ENCODE measurements at places on chromosomes 6 and 20. TPM values are rescaled to one million over a fixed set of nuclear protein-coding genes. Genes with fewer than 3 reads are reported as not detected.

DNA sequence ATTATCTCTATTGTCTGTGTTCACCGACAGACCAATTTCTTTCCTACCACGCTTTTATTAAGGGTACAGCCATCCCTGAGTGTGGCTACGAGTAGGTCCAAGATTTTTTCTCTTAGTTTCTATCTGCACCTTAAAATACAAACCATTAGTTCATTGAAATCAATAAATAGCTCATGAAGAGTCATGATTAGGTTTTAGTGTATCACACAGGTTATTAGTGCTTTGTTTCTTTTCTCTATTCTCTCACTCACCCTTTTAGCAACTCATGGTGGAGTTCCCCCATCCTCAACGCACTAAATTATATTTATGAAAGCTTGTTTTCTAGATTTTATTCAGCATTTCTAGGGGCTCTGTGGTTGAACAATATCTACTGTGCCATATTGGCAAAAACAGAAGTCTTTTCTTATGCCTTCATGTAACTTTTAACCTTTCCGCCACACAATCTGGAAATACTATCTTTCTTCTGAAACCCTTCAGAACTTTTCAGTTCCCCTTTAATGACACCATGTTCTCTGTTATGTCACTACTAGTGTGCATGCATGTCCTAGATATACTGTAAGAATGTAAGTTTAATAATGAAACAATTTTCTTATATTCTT lies 128.2 kb upstream of the LAMA2 start:
- DNase-seq = no peak

KIAA0408 gene
- total RNA-seq = 2.9 TPM

SYNDIG1 gene
- 0.05 TPM for total RNA-seq

PSORS1C2 gene
- total RNA-seq = not detected

DNA sequence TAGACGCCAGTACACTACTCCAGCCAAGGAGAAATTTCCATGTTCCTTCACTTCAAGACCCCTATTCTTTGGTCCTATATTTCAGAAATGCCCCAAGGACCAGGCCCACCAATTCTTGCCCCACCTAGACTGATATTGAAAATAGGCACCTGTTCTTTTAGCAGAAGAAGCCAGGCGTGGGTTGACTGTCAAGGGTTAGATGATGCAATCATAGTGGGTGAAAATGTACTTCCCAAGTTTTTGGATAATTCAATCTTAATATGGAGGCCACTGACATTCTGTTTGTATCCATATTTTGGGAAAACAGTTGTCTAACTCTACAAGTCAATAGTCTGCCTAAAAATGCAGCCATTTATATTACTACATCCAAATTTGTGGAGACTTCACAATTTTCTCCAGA lies 21.0 kb upstream of the SNAP91 start:
- DNase-seq = no peak

GRCh38 chr6:27187231-27188060 lies 60.1 kb upstream of the PRSS16 start:
- no peak for DNase-seq

- no peak for DNase-seq
Measured at GRCh38 chr20:31718952-31719643, 3.6 kb downstream of the BCL2L1 start.

- DNase-seq = no peak
Measured at GRCh38 chr20:57386762-57387161, 4.4 kb upstream of the RBM38 start.

GRCh38 chr6:22145823-22146677 lies 150.8 kb downstream of the PRL start:
- DNase-seq = peak; percentile 79

DNA sequence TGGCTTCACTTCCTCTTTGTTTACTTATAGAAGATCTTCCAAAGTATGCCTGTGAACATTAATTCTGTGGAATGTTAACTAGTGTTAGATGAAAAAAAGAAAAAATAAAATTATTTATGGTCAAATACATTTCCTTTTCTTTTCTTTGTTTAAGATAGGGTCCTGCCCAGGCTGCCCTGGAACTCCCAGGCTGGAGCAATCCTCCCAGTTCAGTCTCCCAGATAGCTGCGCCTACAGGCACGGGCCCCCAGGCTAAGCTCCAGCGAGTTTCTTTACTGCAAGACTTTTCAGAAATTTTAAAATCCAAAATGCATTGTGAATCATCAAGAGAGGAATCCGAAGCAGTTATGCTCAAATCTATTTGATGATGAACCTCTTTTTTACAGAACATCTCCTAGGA lies 39.3 kb upstream of the IL20RA start:
- no peak for DNase-seq

- no peak for DNase-seq
Measured at GRCh38 chr6:16630026-16630643, 131.1 kb downstream of the ATXN1 start.

DNA sequence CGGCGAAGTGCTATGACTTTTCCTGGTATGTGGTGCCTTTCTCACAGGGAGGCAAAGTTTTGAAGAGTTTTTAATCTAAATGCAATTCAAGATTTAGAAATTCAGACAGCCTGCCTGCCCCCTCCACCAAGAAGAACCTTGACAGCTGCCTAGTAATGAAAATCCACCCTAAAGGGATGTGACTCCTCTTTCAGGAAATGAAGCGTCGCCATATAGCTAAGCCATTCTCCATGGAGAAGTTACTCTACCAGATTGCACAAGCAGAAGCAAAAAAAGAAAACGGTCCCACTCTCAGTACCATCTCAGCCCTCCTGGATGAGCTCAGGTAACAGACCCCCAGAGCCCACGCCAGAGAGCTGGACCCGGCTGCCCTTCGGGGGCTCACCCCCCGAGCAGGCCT lies 150.1 kb downstream of the DTNBP1 start:
- no peak for DNase-seq

DNA sequence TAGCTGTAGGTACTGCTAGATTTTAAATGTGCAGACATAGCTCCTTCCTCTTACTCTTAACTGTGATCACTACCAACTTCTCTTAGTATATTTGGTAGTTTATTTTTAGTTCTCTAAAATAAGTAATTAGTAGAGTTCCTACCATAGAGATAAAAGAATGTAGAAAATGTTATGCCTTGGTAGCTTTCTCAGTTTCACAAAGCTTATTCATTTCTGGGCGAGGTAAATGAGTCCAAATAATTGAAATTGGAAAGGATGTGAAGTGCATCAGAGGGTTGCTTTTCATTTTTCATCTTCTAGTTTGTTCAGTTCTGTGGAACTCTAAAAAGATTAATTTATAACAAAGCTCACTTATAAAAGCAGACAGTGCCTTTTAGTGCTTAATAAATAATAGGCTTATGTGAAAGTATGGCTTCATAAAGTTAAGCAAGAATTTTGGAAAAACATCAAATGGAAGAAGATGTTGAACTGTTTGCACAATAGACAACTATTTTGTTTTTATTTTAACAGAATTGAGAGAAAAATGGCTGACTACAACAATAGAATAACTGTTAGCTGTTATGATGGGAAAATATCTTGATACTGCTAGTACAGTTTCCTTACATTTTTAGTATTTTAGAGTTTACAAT lies 303.7 kb downstream of the UTRN start:
- no peak for DNase-seq

ME1 gene
- not detected for total RNA-seq

SLPI gene
- total RNA-seq = not detected

DNA sequence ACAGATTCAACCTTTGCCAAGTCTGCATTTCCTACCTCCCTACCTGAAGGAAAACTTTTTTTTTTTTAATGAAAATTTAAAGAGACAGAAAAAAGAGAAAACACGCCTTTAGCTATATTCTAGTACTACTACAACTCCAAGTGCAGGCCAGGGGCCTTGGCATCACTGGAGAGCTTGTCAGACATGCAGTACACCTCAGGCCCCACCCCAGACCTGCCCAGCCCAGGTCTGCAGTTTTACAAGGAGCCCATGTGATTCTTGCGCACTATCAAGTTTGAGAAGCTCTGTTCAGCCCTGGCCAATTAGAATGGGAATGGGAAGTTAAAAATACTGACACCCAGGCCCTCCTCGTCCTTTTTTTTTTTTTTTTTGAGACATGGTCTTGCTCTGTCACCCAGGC lies 85.0 kb downstream of the NFATC2 start:
- DNase-seq = no peak

DNA sequence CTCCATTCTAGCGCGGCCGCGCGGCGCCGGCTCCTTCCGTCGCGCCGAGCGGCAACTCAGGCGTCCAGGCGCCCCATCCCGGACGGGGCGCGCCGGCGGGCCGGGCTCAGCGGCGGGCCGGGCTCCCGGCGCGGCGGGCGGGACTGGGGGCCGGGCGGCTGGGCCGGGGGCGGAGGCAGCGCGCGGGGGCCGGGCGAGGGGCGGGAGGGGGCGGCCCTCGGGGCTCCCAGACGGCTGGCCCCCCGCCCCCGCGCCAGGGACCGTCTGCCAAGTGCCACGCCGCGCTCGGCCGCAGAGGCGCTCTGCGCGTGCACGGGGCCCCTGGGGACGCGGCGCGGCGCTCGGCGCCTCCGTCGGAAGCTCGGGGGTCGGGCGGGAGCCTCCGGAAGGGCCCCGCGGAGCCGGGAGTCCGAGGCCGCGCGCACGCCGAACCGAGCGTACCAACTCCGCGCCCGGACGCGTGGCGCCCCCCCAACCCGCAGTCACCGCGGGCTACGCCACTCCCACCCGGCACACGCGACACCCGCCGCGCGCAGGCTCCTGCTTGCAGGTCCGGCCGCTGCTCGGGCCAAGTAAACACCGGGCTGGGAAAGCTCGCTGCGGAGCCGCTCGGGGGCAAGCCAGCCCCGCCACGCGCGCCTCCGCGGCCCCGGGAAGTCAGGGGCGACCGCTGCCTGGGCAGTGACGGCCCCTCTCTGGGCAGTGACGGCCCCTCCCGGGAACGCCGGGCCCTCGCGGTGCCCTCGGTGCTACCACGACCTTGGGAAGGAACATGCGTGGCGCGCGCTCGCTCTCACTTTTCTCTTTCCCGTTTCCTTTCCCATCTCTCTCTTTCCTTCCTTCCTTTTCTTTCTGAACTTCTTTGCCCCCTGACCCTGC lies at the start of gene PREX1:
PREX1 (minus strand) TSS at position 145 of the 879 bp plus-strand sequence; CDS start at position 6, 139 bp downstream.
- peak; percentile 95 for DNase-seq

RRAGD gene
- total RNA-seq = 63.8 TPM

DNA sequence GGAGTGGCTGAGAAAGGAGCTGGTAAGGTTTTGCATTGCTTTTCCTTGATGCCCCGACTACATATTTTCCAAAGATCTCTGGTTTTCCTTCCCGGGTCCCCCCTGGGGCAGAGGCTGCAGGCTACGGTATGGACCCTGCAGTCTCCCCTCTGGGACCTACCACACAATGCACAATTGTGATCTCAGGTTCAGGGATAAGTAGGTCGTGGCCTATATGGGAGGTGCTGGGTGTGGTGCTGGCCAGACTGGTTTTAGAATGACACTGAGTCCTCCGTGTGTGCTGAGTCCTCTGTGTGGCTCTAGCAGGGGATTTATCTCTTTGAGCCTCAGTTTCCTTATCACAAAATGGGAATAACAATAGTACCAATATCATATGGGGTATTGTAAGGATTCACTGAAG lies 376 bp downstream of the C20orf202 start:
- no peak for DNase-seq

DNA sequence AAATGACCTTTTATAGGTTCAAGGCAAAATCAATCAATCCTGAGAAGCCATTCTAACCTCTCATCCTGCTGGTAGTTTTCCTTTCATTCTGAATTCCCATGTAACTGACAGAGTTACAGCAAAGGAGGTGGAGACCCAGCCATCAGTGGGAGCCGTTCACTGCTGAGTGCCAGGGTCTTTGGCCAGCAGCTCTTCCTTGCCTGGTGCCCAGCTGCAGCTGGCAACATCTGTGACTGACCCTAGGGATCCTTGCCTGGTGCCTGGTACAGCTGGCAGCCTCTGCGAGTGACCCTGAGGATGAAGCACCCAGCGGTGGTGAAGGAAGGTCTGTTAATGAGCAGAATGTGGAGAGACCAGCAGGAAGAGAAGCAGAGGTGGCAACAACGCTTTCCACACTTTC lies 314.6 kb downstream of the THBS2 start:
- DNase-seq = no peak

DNA sequence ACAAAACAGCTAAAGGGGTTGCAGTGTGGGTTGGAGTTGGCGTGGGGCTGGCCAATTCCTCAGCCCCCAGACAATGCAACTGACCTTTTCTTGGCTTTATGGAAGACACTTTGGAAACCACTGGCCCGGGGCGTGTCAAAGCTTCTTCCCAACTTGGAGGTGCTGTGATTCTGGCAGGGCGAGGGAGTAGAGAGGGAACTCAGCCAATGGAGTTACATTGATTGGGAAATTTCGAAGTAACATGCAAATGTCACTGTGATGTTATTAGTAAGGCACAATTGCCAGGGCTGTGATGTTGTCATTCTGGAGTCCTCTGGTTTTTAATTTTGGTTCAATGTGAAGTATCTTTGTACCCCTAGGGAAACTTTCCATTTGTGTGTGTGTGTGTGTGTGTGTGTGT lies 41.5 kb upstream of the EPB41L1 start:
- no peak for DNase-seq

HSPA1A gene
- total RNA-seq = not detected

PDE7B gene
- total RNA-seq = 0.20 TPM

ADGB gene
- 0.43 TPM for total RNA-seq

- DNase-seq = no peak
Measured at GRCh38 chr6:84408028-84408427, 180.6 kb upstream of the CEP162 start.

GRCh38 chr20:54122189-54122588 lies 51.6 kb downstream of the CYP24A1 start:
- DNase-seq = no peak

DNA sequence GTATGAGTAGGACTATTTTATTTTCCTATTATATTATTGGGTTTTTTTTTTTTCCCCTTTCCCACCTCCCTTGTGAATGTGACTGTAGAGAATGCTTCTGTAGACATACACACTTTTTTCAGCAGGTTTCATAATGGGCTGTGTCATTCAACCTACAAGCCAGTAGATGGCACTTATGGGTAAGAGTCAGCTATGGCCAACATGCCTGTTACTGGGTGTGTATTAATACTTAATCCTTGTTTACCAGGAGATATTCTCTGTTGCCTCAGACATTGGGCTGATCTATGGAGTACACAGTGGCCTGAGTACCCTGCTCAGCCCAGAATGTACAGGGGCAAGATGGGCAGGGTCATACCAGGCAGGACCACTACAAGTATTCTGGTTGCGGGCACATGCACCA lies 382.5 kb downstream of the EPHA7 start:
- DNase-seq = peak; percentile 51

JARID2 gene
- 18.5 TPM for total RNA-seq

- DNase-seq = no peak
Measured at GRCh38 chr6:35386989-35387388, 44.6 kb downstream of the PPARD start.

DNA sequence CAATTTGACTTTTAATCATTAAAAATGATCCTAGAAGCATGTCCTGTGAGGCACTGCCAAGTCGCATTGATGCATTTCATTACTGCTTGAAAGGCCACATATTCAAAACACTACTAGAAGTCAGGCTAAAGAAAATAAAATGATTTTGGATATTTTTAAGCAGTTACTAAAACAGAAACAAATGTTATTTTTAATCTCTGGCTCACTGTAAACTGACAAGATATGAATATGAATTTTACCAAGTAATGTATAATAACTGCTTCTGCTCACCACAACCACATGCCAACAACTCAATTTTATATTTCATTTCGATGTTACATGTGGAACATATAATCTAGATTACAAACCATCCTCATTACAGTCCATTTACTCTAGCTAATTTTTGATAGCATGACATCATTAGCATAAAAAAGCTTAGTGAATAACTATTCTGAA lies 90.6 kb downstream of the ATXN1 start:
- no peak for DNase-seq

Measured in SJCRH30 (cell line).